ENCODE measurements at places on chromosomes 2 and 18.
A peak's percentile ranks its signal among the peaks of the same experiment; 100 is the strongest.

DNA sequence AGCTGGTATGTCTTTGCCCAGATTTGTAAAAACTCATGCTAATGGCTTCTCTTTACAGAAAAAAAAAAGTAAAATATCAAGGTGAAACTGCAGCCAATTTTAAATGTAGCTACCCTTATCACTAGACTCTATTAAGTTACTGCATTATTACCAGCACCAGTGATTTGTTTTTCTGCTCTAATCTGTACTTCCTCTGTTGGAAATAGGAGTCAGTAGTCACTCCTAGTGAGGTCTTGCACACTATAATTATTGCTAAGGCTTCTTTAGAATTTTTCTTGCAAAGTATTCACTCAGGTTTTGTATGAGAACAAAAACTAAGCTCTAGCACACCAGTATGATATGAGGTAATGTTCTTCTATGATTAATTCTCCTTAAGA, 215.5 kb downstream of the XIRP2 start:
- DNase-seq: no peak

GRCh38 chr18:31061945-31062344, 19.4 kb upstream of the DSC3 start:
- no peak for DNase-seq

- DNase-seq: no peak
Observed at GRCh38 chr2:113105047-113105785, 22.2 kb upstream of the IL1RN start.

- no peak for DNase-seq
Observed at GRCh38 chr2:28434600-28434989, 41.9 kb downstream of the FOSL2 start.

GRCh38 chr2:230129343-230129742, 60.6 kb upstream of the SLC16A14 start:
- DNase-seq: no peak

DNA sequence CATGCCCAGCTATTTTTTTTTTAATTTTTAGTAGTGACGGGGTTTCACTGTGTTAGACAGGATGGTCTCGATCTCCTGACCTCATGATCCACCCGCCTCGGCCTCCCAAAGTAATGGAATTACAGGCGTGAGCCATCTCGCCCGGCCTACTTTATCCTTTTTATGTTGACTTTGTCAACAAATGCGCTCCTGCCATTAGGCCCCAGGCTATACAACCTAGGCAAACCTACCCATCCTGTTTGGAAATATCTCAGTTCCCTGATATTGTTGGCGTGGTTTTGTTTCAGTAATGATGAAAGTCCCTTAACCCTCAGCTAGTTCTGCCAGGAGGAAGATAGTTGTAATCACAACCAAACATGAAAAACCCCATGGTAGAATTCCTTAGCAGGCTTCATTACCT, 249.4 kb upstream of the SOX11 start:
- no peak for DNase-seq

- DNase-seq: no peak
Observed at GRCh38 chr2:28949190-28949589, 31.9 kb upstream of the TOGARAM2 start.

DNA sequence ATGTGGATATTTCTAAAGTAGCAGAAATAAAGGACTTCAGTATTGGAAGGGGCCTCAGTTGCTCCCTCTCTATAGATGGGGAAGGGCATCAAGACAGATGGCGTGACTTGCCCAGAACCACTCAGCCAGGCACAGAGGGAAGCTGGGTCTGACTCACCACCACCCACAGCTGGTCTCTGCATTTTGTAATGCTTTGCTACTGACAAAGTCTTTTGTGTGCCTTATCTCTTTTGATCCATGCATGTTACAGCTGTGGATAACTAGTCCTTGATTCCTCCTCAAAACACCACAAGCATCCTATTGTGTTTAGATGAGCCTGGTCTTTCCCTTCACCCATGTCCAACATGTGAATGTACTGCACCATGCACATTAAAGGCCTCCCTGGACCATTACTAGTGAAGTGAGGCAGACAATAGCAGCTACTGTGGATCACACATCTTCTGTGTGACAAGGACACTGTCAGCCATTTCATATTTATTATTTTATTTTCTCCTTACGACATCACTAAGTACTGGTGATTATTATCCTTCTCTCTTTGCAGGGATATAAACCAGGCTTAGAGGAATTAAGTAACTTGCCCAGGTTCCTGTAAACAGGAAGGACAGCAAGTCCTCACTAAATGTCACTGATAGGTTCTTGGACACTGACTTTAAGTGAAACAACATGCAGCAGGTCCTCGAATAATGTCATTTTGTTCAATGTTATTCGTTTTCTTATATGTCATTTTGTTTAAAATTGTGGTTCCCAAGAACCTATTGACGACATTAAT, 29.6 kb upstream of the IL37 start:
- DNase-seq: no peak

DNA sequence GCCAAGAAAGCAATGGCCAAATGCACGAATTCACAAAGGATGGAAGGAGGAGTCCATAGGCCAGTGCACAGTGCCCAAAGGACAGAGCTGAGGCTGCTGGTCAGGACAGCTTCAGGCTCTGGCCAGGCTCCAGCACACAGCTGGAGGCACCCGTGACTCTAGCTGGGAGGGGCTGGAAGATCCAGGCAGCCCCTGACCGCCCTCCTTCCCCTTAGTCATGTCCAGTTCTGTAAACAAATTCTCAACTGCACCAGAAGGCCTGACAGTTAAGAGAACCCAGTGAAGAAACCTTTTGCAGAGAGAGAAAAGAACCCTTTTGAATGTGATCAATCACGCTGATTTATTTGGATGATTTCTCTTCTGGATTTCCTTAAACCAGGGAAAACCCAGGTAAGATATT, 7.7 kb upstream of the YWHAQ start:
- DNase-seq: peak; percentile 47

DNA sequence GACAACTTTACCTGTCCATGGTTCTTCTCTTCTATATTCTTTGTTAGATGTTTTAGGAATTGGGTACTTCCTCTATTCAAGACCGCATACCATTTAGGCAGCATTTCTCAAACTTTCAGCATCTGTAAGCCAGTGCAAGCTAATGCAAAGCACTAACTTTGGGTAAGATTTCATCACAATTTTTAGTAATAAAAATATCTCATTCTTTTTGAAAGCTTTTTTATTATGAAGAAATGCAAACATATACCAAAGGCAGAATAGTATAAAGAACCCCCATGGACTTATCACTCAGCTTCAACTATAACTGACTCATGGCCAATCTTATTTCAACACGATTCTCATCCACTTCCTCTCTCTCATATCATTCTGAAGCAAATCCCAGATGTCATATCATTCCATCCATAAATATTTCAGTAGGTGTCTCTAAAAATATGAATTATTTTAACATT, 32.9 kb downstream of the INO80C start:
- DNase-seq: no peak

DNA sequence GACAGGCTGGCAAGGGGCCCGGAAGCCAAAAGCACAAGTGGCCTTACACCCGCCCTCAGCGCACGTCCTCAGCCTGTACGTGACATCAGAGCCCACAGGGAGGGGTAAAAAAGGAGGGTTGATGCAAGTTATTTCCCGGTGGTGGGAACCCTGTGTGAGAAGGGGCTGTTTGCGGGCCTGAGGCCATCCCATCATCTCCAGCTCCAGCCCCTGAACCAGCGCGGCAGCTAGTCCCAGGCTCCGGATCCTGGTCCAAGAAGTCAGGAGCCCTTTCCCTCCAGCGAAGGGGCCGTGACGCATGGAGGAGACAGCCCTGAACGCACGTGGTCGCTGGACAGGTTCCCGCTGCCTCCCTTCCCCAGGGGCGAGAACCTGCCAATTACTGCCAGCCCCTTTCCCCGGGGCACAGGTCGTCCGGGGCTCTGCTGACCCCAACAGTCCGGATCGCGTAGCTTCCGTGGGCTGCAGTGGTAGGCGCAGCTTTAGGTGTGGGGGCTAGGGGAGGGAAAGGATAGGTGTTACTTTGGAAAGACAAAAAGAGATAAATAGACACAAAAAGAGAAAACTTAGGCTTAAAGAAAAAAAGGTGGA, 1.3 kb upstream of the LRP2 start:
- DNase-seq: peak; percentile 16

GRCh38 chr2:41387519-41387918, 660.3 kb upstream of the PKDCC start:
- no peak for DNase-seq

DNA sequence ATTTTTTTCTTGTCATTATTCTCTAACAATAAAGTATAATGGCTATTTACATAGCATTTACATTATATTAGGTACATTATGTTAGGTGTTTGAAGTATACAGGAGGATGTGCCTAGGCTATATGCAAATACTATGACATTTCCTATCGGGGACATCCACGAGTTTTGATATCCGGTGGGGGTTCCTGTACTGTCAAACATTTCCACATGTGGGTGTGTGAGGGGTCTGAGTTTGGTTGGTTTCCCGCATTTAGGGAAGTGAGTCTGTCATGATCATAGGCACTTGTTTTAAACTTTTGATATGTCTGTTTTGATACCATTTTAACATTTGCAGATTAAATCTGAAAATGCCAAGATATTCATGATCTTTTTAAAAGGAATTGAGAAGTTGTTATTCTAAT, 76.0 kb downstream of the CEP192 start:
- no peak for DNase-seq

GRCh38 chr2:31331156-31331555, 83.4 kb downstream of the XDH start:
- no peak for DNase-seq

DNA sequence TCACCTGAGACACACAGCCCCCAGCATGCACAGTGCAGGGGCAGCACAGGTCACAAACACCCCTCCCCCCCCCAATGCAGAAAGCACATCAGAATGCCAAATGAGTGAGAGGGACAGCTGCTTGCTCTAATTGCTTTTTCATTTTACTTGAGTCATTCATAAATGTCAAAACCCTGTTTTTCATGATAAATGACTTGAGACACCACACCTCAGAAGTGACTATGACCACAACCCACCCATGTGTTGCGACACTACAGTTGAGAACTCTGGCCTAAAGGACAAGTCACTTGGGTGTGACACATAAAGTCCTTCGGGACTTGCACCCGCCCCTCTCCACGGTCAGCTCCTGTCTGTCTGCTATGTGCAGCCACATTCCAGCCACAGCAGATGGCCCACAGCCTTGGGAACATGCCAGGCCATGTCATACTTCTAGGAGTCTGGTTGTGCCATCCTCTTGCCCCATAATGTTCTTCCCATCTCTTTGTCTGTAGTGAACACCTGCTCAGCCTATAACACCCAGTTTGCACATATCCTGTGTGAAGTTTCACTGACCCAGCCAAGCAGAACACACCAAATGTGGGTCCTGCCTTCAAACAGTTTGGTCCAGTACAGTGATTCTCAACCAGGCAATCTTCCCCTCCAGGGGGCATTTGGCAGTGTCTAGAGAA, 30.2 kb upstream of the RIOK3 start:
- DNase-seq: peak; percentile 92

DNA sequence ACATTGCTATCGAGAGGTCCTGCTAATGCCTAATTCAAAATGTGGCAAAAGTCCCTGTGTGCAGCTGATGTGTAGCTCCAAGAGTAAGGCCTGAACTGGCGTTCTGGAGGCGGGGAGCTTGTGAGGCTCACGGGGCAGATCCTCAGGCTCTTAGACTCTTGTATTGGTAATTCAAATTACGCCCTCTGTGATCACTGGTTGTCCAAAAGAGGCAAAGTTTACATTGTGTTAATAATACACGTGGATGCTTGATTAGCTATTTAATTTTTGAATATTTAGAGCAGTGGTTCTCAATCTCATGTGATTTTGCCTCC, 12.4 kb upstream of the CRYGA start:
- no peak for DNase-seq

DNA sequence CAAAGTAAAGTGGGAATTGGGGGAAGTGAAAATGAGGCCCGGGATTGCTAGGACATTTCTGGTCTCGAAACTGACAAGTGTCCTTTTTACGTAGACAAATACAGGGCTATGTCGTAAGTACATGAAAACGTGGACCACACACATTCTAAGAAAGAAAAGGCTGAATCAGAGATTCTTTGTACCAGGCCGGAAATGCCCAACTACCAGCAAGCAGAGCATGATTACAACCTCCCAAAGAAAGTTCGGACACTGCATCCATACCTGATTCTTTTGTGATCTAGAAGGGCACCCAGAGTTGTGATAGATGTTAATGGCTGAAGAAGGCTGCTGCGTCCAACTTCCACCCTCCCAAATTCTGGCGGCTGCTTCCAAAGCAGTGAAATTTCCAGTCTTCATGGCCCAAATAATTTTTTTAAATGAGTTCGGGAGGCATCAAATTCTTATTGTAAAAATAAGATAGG, 1.7 kb downstream of the RBMS1 start:
- DNase-seq: peak; percentile 24

- no peak for DNase-seq
Observed at GRCh38 chr2:99425022-99425421, 64.8 kb downstream of the REV1 start.
